ENCODE measurements at places on chromosomes 2 and 18.
A peak's percentile ranks its signal among the peaks of the same experiment; 100 is the strongest.

- H3K27me3 ChIP-seq, result no peaks in the 10 kb centered on the region
- H3K36me3 ChIP-seq, result no peaks in the 10 kb centered on the region
- H3K4me3 ChIP-seq, result no peak overlapping the region
- DNase-seq, result no peak
- H3K27ac ChIP-seq, result no peak overlapping the region
Measured at GRCh38 chr18:41576643-41577042, 378.4 kb upstream of the PIK3C3 start.

GRCh38 chr2:48674933-48675332 is 57.3 kb downstream of the GTF2A1L start:
- H3K27me3 ChIP-seq, result no peaks in the 10 kb centered on the region
- no peak overlapping the region for H3K27ac ChIP-seq
- H3K36me3 ChIP-seq, result no peaks in the 10 kb centered on the region
- no peak for DNase-seq
- no peak overlapping the region for H3K4me3 ChIP-seq

DNA sequence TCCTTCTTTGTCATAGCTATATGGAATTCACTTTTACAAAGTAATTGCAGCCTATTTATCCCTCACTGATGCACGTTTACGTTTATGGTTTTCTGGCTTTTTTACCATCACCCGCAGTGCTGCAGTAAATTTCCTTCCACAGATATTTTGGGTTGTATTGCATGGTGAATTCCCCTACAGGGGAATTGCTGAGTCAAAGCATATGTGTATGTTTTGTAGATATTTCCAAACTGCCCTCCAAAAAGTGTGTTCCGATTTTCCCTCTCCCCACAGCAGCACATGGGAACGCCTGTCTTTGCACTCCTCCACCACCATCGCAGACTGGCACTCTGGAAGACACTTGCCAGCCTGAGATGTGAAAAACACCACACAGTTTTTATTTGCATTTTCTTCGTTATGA is 80.6 kb upstream of the UXS1 start:
- DNase-seq, result no peak
- no peaks in the 10 kb centered on the region for H3K36me3 ChIP-seq
- H3K27ac ChIP-seq, result no peak overlapping the region
- H3K4me1 ChIP-seq, result no peaks in the 10 kb centered on the region
- no peak overlapping the region for H3K4me3 ChIP-seq
- 0 out of 2 replicates have a peak, but pooled peaks cover under 1% of the 10 kb centered on the region for H3K27me3 ChIP-seq

DNA sequence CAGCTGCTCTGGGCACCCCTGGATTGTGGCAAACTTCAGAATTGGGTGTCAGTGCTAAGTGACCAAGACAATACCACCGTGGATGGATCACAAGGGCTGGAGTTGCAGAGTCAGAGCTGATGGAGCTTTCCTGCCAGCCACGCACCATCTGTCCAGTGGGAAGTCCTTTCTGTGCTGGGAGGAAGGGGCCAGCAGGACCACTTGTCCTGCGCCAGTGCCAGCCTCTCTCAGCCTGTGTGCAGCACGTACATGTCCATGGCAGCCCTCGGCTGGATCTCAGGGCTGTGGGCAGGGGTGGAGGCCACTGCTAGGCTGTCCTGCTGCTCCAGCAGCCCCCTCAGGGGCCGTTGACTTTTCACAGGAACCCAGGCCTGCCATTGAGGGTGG is 33.3 kb downstream of the RAB31 start:
- peak overlapping the region; percentile 84 for H3K27ac ChIP-seq
- H3K4me1 ChIP-seq, result peaks cover 59% of the 10 kb centered on the region
- no peaks in the 10 kb centered on the region for H3K27me3 ChIP-seq
- H3K36me3 ChIP-seq, result no peaks in the 10 kb centered on the region

DNA sequence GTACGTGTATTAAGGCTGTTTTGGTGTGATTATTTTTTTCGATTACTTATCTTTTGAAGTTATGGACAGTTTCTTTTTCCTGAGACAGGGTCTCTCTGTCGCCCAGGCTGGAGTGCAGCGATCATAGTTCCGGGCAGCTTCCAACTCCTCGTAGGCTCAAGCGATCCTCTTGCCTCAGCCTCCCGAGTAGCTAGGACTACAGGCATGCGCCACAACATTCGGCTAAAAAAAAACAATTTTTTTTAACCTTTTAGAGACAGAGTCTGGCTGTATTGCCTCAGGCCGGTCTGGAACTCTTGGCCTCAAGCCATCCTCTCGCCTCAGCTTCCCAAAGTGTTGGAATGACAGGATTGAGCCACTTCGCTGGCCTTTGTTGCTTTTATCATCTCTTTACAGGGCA is 945 bp downstream of the HAT1 start:
- peak overlapping the region; percentile 94 for H3K27ac ChIP-seq
- no peaks in the 10 kb centered on the region for H3K27me3 ChIP-seq
- peak; percentile 71 for DNase-seq
- 0 out of 2 replicates have a peak, but pooled peaks cover 11% of the 10 kb centered on the region for H3K36me3 ChIP-seq

- no peak overlapping the region for H3K27ac ChIP-seq
- H3K4me3 ChIP-seq, result no peak overlapping the region
- no peaks in the 10 kb centered on the region for H3K4me1 ChIP-seq
- H3K36me3 ChIP-seq, result no peaks in the 10 kb centered on the region
- H3K27me3 ChIP-seq, result no peaks in the 10 kb centered on the region
Measured at GRCh38 chr2:126748188-126748760, 92.3 kb downstream of the GYPC start.

DNA sequence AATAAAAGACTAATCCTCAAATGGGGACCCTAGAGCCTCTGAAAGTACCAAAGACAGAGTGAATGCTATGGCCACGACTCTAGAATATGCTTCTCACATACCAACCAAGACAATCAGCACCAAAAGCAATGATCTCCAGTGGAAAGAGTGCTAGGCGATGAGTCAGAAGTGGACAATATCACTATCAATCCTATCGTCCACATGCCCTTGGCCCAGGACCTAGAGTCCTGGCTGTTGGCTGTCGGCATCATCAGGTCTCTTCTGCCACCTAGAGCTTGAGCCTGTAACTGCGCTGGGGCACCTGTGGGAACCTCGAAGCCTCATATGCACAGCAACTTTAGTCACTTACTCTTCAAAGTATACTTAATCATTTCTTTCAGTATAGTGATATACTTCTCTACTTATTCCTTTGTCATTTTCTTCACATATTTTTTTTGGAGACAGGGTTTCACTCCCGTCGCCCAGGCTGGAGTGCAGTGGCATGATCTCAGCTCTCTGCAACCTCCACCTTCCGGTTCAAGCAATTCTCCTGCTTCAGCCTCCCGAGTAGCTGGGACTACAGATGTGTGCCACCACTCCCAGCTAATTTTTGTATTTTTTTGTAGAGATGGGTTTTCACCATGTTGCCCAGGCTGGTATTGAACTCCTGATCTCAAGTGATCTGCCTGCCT is 29.7 kb downstream of the NOL10 start:
- H3K36me3 ChIP-seq, result peaks cover 42% of the 10 kb centered on the region
- peaks cover 29% of the 10 kb centered on the region for H3K4me1 ChIP-seq

GRCh38 chr2:220057391-220057790 is 430.0 kb downstream of the SLC4A3 start:
- no peaks in the 10 kb centered on the region for H3K4me1 ChIP-seq
- no peak overlapping the region for H3K27ac ChIP-seq
- DNase-seq, result no peak
- no peak overlapping the region for H3K4me3 ChIP-seq

DNA sequence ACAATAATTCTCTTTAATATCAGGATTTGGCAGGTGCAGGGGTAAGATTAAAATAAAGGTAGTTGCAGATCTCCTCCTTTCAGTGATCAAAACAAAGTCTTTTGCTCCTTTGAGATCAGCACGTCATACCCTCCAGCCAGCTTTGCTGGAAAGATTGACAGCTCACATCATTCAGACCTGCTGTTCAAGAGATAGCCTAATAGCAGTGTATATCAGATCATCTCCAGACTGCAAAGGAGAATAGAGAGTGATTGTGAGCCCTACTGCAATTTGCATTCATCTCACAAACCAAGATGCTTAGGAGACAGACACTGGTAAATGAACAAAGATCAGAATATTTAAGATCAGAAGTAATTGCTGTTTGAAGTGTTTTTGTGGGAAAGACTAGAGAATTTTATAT is 135.8 kb upstream of the DSEL start:
- no peak overlapping the region for H3K4me3 ChIP-seq
- H3K4me1 ChIP-seq, result peaks cover 34% of the 10 kb centered on the region
- no peaks in the 10 kb centered on the region for H3K27me3 ChIP-seq
- H3K27ac ChIP-seq, result no peak overlapping the region

DNA sequence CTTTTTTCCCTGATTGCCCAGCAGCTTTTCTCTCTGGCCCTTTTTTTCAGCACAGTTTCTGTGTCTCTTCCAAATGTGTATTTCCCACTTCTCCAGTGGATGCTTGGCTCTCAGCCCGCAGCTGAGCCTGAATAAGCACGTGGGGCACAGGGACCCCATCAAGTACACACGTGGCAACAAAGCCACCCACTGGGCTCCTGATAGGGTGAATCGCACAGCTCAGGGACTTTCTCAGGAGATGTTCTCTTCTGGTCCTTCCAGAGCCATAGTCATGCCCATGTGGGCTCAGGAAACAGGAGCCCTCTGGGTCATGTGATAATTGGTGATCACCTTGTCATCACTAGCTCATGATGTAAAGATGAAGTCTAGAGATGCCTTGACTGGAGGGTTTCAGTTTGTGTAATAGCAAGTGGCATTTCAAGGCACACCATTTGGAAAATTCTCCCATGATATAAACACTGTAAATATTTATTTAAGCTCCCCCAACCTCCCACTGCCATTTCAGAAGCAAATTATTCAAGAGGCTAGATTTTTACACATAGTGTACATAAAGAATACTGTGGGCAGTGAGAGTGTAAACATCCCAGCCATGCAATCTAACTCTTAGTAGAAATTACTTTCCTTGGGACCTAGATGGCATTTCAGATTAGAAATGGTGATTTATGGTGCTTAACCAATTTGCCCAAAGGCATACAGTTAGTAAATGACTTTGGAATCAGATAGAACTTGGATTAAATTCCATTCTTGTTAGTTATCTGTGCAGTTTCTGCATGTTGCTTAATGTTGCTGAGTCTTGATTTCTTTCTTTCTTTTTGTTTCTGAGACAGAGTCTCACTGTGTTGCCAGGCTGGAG is 597.5 kb downstream of the SLC4A3 start:
- H3K27me3 ChIP-seq, result no peaks in the 10 kb centered on the region
- DNase-seq, result peak; percentile 89
- H3K4me3 ChIP-seq, result no peak overlapping the region
- H3K4me1 ChIP-seq, result peaks cover 58% of the 10 kb centered on the region

DNA sequence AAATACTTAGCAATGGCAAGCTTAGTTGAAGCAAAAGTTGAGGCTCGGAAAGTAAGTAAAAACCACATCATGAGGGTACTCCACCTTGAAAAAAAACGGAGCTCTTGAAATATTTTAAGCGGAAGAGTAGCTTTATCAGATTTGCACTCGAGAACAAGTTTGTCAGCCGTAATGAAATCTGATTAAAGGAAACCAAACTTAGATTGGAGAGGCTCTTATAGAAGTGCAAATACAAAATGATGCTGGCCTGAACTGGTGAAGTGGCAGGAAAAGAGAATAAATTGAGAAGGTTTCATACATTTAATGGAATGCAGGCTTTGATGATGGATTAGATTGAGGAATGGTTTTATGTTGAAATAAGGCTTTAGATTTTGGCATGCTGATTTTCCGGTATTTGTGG is 484.2 kb downstream of the PID1 start:
- no peak for DNase-seq
- no peak overlapping the region for H3K4me3 ChIP-seq
- no peaks in the 10 kb centered on the region for H3K4me1 ChIP-seq
- no peaks in the 10 kb centered on the region for H3K36me3 ChIP-seq
- no peak overlapping the region for H3K27ac ChIP-seq

GRCh38 chr2:25596516-25597244 is 76.7 kb downstream of the DTNB start:
- no peaks in the 10 kb centered on the region for H3K27me3 ChIP-seq
- H3K27ac ChIP-seq, result no peak overlapping the region
- no peaks in the 10 kb centered on the region for H3K36me3 ChIP-seq
- H3K4me3 ChIP-seq, result no peak overlapping the region

DNA sequence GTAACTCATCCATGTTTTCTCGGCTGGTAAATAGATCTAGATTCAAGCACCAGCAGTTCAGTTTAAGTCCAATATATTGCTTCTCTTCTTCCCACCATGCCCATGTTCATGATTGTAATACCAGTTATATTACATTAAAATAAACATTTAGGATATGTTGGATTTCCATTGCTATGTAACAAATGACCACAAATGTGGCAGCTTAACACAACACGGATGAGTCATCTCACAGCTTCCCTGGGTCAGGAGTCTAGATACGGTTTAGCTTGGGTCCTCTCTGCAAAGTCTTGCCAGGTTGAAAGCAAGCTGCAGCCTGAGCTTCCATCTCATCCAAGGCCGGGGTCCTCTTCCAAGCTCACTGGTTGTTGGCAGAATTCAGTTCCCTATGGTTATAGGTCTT is 39.4 kb upstream of the SMAD2 start:
- peak; percentile 6 for DNase-seq
- peaks cover 17% of the 10 kb centered on the region for H3K27me3 ChIP-seq
- no peak overlapping the region for H3K27ac ChIP-seq
- no peak overlapping the region for H3K4me3 ChIP-seq

GRCh38 chr2:71552356-71552755 is 99.0 kb downstream of the DYSF start:
- DNase-seq, result no peak
- H3K36me3 ChIP-seq, result no peaks in the 10 kb centered on the region
- H3K27me3 ChIP-seq, result 0 out of 2 replicates have a peak, but pooled peaks cover 5% of the 10 kb centered on the region
- no peak overlapping the region for H3K27ac ChIP-seq

DNA sequence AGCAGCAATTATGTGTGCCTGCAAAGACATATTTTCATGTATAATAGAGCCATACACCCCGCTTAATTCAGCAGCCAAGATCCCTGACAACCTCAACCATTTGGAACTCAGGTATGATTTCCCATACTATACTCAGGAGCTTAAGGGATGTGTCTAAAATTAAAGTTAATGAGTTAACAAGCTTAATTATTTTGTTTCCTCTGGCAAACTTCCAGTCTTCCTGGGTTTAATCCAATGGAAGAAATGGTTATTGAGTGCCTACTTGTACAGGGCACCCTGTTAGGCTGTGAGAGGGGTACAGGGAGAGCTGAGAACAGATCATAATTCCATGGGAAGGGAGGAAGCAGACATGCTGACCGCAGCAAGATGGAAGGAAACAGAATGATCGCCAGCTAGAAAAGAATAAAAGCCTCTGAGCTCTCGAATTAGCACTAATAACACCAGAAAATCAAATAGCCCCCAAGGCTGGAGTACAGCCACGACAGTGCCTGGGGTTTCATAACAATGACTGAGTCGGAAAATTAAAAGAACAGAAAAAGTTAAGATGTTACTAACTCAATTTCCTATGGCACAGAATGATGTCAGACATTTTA is 20.8 kb upstream of the CEP68 start:
- H3K36me3 ChIP-seq, result no peaks in the 10 kb centered on the region
- no peak overlapping the region for H3K4me3 ChIP-seq
- no peak for DNase-seq
- no peaks in the 10 kb centered on the region for H3K4me1 ChIP-seq
- no peaks in the 10 kb centered on the region for H3K27me3 ChIP-seq
- no peak overlapping the region for H3K27ac ChIP-seq

DNA sequence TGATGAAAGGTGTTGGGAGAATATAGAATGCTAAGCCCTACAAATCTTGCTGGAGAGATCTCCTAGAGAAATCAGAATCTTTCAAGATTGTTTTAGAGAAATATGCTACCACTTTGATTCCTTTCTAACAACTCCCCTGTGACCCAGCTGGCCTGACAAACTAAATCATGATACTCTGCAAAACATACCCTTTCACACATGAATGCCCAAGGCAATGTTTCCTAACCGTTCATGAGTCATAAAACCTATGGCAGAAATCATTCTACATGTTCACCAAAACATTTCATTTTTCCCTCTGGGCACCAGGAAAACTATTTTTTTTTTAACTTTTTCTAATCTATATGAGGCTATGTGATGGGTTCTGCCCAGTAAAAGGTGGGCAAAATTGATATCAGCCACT is 77.8 kb upstream of the SETBP1 start:
- no peak overlapping the region for H3K4me3 ChIP-seq
- no peaks in the 10 kb centered on the region for H3K36me3 ChIP-seq
- peak overlapping the region; percentile 62 for H3K27ac ChIP-seq
- H3K27me3 ChIP-seq, result no peaks in the 10 kb centered on the region
- DNase-seq, result peak; percentile 42
- peaks cover 38% of the 10 kb centered on the region for H3K4me1 ChIP-seq
